ENCODE measurements at places on chromosomes 2 and 18.

DNA sequence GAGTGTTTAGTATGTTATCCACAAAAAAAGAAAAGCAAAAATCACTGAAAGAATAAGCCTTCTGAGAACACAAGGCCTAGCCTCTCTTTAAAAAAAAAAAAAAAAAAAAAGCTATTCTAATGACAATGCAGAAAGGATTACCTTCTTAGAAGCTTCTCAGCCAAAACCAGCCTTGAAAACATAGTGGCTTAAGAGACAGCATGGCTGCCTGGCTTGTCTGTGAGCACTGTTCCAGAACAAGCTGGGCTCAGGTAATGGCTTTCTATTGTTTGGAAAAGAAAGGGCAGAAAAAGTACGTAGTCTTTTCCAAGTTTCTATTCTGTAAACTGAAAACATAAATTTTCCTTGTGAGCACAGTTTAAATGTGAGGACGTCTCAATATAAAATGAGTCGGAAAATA lies 119.5 kb downstream of the MAP3K20 start:
- no peak for DNase-seq

DNA sequence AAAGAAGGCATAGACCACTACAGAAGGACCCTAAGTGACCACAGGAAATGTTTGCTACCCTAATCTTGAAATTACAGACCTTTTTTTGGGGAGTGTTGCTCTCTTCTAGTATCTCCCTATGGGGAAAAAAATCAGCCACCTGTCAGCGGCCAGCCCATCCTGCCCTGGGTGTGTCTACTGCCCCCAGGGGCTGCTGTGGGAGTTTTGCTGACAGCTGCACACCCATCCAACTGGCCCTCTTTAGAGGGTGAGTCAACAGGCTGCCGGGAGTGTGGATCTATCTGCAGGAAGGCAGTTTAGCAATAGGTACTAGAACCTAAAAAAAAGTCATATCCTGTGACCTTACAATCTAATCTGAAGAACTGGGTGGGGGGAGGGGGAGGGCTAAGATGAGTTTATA lies 796 bp upstream of the DYSF start:
- no peak for DNase-seq

DNA sequence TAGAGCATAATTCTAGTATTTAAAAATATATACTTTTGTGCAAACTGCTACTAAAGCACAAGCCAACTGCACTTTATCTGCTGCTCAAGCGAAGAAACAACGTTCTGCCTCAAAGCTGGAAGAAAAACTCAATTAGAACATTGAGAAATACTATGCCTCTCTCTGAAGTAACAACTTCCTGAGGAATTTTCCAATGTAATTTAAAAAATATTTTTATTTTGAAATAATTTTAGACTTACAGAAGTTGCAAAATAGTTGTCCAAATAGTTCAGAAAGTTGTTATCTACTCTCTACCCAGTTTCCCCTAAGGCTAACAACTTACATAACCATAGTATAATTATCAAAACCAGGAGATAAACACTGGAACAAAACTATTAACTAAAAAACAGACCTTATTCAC lies 12.3 kb upstream of the POLI start:
- DNase-seq = no peak

GRCh38 chr18:25121442-25121841 lies 230.5 kb downstream of the ZNF521 start:
- DNase-seq = no peak

GRCh38 chr2:58875436-58875835 lies 634.3 kb upstream of the FANCL start:
- no peak for DNase-seq
